ENCODE measurements at places on chromosomes 3 and 15. TPM values are rescaled to one million over a fixed set of nuclear protein-coding genes. Genes with fewer than 3 reads are reported as not detected.

GRCh38 chr15:77528290-77528967, 104.3 kb downstream of the LINGO1 start:
- DNase-seq, result no peak

- no peak for DNase-seq
These were observed 107.1 kb downstream of the PLD1 start for GRCh38 chr3:171703144-171703543.

DNA sequence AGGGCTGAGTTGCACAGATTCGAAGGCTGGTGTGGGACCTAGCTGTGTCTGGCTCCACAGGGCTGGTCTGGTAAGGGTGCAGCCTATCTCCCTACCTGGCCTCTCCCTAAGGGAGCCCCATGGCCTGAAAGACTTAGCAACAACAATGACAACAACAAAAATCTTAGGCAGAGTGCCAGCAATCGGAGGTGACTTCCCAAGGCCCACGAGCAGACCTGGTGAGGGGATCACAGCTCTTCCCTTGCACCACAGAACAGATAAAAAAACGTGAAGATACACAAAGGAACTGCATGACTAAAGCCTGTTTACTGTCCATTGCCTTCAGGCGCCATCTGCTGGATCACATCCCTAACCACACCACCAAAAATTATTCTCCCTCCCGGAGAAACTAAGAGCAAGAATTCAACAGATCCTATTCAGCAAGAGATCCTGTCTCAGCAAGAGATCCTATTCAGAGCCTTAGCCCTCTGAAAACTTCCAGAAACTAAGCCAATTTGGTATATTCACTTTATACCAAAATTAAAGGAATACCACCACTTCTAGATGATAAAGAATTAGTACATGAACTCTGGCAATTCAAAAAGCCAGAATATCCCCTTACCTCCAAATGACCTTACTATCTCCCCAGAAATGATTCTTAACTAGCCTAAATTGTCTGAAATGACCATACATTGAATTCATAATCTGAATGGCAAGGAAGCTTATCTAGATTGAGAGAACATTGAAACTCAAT, 24.1 kb upstream of the OR5K4 start:
- DNase-seq, result peak; percentile 38

GRCh38 chr15:98281130-98281529, 320.6 kb downstream of the ARRDC4 start:
- DNase-seq, result no peak

DNA sequence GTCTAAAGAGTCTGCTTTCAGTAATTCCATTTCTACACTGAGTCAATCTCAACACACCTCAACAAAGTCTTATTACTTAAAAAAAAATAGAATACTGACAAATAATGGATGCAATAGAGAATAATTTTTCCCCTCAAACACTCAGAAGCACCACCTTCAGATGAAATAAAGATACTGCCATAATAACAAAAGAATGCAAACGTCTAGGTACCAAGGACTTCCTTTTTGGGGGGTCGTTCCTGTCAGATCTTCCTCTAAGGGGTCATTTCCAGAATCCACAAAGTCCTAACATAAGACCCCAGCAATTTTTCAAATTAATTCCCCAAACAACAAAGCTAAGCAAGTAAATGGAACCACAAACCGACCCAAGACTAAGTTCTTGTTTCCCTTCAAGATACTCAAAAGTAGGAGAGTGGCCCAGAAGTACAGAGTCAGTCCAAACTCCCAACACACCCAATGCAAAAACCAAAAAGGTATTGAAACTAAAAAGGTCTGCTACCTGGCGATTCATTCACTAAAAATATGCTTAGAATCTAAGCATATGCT, 1.3 kb downstream of the RYK start:
- no peak for DNase-seq

DNA sequence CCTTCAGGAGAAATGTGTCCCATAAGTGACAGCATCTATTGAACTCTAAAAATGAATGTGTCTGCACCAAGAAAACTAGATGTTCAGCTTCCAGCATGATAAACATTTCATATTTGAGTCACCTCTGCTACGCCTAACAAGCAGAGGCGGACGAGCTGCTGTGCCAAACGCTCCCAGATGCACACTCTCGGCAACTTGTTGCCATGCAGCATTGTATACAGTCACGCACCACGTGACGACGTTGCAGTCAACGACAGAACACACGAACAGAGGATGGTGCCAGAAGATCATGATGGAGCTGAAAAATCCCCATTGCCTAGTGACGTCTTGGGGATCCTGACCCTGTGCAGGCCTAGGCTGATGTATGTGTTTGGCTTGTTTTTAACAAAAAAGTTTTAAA, 137.5 kb downstream of the XXYLT1 start:
- peak; percentile 73 for DNase-seq

DNA sequence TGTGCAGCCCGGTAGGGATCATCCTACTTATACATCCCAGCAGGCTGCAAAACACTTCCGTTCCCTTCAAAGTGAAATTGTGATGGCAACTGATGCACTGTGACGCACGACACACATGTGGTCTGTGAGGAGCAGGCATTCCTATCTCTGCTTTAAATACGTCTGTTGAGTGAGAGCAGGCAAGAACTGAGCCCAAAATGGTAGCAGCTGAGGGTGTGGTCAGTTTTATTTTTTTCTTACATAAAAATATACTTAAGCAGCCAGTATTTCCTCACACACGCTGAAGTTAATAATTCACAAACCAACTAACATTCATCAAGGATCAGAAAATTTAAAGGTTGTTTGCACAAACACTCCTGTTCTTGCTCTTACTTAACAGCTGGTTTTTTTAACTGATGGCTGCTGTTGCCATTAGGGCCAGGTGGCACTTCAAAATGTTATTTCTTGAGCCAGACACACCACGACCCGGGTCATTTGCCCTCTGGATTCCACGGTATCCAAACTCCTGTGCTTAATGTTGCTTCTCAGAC, 23.9 kb downstream of the LRIG1 start:
- no peak for DNase-seq

DNA sequence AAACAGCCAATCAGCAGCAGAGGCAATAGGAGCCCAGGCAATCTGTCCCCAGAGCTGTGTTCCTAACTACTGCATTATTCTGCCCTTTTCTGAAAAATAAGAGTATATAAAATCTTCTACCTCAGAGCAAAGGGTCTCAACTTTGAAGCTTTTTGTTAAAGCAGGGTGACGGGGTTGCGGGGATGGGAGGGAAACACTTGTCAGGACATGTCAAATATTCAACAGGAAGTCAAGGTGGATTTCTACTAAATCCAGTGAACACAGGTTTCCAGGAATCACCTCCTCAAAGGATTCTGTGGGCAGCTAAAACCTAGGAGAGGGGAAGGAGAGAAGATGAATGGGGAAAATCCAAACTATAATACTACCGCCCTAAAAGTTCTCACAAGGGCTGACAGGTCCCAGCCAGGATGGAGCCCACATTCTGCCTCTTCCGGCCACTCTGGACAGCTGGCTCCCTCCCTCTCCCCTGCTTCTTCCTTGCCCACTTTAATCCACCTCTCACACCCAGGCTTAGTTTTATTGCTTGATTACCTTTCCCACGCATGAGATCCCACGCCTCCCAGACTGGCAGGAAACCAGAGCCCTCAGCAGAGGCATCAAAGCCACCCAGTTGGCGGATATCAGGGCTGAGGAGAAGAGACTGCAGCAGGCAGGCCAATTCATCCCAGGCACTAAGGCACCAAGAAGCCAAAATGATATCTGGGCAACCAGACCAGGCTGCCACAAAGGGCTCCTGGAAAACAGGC, 77.2 kb downstream of the OSBPL10 start:
- no peak for DNase-seq

GRCh38 chr3:192928016-192928415, 10.4 kb upstream of the MB21D2 start:
- no peak for DNase-seq

GRCh38 chr3:141402476-141403171, 34.3 kb downstream of the ZBTB38 start:
- peak; percentile 64 for DNase-seq

DNA sequence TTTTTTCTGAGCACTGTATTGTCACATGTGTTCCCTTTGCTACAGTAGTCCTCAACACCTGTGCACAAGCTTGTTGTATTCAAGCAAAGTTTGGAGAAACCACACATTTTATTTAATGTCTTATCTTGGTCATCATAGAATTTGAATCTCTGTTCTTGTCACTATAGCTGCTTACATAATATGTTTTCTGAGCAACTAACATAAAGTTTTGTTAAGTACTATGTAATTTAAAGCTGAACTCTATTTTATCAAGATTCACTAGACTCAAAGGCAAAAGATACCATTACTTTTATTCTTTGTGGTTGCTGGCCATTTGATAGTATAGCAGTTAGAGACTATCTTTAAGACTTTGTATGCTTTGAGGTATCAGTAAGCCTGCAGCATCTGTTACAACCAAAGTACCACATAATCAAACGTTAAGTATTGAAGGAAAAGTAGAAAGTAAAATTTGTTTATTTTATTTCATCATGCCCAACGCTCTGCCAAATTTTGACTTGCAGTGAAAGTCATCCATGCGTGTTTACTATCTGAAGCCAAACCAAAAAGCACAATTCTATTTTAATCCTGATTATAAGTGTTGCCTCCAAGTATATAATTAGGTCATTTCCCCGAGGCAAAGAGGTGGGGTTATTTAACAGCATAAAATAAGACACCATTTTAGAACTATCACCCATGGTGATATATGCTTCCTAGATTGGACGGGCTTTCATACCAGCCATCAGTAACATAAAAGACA, 10.3 kb upstream of the ABHD10 start:
- no peak for DNase-seq

DNA sequence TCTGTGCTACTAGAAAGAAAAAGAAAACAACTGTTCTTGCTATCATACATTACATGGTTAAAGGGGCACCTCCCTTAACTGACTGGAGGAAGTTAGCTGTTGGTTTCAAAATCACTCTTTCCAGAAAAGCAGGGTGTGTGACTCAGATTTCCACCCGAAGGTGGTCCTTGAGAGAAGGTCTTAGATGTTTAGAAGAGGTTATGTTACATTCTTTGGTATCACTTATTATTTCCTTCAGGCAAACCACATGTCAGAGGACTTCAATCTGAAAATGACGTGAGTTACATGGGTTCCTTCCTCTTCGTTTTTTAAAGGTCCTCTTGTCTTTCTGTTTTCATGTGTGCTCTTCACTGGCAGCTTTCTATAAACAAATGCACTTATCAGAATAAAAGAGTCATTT, 307.9 kb upstream of the CBLB start:
- DNase-seq, result peak; percentile 70

DNA sequence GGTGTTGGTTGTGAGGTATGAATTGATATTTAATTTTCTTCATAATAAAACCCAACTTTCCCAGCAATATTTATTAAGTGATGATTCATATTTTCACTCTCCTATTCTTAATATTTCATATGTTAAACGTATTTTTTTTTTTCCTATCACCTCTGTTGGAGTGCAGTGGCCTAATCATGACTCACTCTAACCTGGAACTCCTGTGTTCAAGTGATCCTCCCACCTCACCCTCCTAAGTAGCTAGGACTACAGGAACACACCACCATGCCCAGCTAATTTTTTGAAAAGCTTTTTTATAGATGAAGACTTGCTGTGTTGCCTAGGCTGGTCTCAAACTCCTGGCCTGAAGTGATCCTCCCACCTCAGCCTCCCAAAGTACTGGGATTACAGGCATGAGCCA, 8.6 kb downstream of the PARP15 start:
- DNase-seq, result no peak

DNA sequence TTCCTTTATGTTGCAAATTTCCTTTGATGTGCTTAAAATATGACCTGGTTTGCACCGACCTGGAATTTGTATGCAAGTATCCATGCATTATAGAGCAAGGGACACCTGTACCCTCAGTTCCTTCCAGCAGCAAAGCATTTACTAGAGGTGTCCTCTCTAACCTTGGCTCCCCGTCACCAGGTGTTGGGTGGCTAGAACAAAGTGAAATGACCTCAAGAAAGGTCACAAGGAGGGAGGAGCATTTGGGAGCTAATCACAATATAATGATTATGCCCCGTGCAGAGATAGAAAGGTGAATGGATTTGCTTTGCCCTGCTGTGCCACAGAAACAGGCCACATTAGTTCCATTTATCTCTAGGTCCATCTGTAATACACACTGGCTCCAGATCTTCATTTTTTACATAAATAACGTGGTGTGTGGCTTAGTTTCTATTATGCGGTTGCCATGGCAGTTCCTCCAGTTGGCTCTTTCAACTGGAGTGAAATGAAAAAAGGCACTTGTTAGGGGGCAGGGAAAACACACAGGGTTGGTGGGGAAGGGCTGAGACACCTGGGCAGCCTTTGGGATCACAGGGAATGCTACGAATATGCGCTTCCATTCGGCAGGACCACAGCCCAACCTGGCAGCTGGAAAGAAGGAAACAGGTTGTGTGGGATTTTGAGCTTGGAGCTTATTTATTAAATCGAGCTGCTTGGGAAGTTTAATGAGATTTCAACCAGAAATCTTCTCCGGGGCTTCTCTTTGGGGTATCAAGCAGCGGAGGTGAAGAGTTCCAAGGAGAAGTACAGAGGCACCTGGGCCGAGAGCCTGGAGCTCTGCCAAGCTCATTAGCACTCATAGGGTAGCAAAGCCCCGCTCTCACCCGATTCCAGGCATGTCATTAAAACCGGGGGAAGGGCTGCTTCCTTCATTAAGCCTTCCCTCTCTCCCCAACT, 233.5 kb upstream of the ST8SIA2 start:
- no peak for DNase-seq

- no peak for DNase-seq
These were observed 540.1 kb downstream of the NR2F2 start for GRCh38 chr15:96870580-96870979.

DNA sequence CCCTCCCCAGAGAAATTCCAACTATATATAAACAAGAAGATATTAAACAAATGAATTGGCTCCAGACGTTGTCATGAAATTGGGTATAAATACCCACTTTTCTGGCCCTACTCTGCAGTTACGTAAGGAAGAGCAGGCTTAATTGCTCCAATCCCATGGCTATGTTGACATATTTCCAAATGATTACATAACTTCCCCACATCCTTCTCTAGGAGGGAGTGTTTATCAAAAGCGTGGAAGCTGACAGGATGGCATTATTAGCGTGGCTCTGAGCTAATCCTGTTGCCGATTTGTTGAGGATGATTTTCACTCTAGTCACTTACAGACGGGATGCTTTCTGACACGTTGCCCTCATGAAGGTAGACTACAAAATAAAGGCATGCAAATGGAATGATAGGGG, 347.5 kb upstream of the TMCO5A start:
- no peak for DNase-seq

Gene GLDN
- total RNA-seq, result not detected

Gene CADPS
- not detected for total RNA-seq

Gene RIOX2
- total RNA-seq, result 32.2 TPM

Gene GATA2
- total RNA-seq, result not detected

Gene SMCO1
- total RNA-seq, result not detected

Gene KCNAB1
- total RNA-seq, result not detected

Gene GOLGA8G
- total RNA-seq, result not detected

Gene PCSK6
- total RNA-seq, result 0.53 TPM

Gene SAMMSON
- total RNA-seq, result not detected

Gene ADGRG7
- not detected for total RNA-seq

Gene MEGF11
- not detected for total RNA-seq

Gene HACD2
- 29.5 TPM for total RNA-seq
